ENCODE measurements at places on chromosomes 1 and 21.

DNA sequence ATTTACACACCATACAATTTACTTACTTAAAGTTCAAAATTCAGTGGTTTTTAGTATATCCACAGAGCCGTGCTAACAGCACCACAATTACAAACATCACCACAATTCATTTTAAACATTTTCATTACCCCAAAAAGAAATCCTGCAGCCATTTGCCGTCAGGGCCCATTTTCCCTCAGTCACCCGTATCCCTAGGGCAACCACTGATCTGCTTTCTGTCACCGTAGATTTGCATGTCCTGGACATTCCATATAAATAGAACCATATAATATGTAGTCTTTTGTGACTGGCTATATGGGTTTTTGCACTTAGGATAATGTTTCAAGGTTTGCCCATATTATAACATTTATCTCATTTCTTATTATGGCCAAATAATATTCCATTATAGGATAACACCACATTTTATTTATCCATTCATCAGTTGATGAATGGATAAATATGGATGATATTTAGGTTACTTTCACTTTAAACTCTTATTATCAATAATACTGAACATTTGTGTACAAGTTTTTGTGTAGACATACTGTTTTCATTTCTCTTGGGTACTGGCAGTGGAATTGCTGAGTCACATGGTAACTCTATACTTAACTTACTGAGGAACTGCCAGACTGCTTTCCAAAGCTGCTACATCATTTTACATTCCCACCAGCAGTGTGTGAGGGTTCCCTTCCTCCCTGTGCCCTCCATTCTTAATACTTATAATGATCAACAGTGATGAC, 68.9 kb downstream of the ST3GAL3 start:
- DNase-seq, result no peak

DNA sequence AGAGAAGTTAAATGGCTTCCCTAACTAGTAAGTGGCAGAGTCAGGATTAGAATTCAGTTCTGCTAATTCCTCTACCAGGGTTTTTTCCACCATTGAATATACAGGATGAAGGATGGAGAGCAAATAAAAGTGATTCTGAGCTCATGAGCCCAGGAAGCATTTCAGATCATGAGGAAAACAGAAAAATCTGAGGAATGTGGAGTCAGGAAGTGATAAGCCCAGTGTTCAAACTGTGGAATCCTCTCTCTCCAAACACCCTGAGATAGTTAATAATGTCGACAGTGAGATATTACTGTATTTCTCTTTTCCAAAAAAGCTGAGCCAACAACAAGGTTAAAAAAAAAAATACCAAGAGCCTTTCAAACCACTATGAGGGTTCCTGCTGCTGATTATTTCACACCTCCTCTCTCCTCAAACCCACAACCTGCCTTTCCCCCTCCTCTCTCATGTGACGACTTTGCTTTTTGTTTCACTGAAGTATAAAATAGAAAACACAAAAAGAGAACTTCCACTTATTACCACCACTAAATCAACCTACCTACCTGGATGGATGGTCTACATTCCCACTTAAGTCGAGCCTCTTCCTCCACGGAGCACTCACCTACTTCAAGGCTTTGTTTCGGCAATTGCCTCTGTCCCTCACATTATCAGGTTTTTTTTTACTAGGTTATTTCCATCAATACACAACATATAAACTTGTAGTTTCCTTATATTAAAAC, 8.9 kb downstream of the SLAMF1 start:
- DNase-seq, result peak; percentile 44

GRCh38 chr1:24005163-24005562, 25.0 kb upstream of the SRSF10 start:
- DNase-seq, result no peak

DNA sequence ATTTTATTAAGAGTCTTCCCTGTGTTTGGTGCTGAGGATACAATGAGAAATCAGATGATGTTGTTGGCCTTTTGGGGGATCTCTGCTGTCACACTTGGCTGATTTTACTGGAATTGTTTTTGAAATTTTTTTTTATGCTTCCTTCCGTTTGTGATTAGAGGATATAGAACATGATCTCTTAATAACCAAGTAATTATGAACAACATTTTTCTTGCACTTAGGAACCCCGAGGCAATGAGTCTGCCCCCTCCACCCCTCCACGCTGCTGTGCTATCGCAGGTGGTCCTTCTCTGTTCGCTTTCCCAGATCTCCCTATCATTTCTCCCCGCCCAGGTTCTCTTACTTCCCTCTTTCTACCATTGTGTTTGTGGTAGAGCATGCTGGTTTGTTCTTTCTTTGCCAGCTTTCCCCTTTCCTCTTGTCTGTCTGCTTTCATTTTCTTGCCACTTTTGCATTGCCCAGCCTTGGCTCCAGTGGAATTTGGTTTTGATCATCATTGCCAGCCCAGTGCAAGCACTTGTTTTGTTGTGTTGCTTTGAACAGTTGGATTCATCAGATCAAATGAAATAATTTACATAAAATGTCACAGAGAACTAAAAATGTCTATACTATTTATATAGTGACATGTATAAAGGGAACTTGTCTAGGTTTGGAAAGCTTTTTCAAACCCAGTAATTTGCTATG, 73.1 kb upstream of the SCCPDH start:
- DNase-seq, result no peak

GRCh38 chr1:206893380-206893779, 3.9 kb upstream of the IL24 start:
- DNase-seq, result no peak

- no peak for DNase-seq
Observed at GRCh38 chr1:115364046-115364779, 26.2 kb upstream of the NGF start.

DNA sequence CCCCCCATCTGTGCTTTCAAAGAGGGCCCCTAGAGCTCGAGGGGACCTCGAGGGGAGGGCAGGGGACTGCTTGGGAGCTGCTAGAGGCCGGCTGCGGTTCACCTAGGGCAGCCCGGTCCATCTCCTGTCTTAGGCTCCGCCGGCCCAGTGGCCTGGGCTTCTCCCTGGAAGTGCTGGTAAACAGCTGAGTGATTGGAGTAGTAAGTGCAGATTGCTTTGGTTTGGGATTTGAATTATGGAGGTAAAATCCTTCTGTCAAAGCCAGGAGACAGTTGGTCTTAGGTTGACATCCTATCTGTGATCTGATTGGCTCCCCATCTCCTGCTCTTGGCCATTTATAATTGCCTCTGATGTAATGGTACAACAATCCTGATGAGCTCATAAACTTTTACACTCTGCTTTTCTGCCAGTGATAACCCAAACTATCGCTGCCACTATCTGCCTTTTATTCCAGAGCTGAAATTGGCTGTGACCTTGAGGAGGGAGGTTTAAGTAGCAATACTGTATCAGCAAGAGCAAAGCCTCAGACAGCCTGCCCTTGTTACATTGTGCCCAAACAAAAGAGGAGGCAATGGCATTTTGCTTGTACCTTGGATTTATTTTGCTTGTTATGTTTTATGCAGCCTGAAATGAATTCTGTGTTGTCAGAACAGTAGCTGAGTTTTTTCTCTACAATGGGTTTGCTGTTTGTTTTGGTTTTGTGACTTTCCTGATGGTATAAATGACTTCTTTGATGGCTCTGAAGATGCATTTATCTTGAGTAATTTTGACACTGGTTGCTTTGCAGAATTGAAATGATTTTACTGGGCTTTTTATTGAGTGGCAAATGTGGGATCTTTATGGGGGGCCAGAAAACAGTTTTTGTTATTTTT, 2.4 kb downstream of the ARID1A start:
- no peak for DNase-seq

DNA sequence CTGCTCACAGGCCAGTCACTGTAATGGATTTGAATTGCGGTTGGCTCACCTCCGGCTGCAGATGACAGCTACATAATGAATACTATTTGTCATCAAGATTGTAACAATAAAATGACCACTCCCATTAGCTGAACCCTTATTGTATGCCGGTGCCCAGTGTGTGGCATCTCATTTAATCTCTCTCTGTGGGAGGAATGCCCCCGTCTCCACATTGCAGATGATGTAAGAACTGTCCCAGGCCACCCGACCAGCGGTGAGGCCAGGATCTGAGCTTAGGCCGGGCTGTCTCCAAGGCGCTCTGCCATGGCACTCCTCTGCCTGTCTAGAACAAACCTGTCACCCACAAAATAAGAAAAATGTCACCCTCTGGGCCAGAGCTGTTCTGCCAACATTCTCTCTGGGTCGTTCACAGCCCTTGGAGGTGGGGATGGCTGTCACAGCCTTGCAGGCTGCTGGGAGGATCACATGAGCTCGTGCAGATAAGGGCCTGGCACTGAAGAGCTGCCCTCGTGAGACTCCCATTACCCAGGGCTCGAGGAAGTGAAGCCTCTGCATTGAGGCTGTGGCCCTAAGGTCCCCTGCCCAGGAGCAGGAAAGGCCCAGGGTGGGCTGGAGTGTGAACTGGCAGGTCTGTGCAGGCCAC, 52.7 kb downstream of the ECE1 start:
- DNase-seq, result no peak

GRCh38 chr1:47709019-47709871, 271.4 kb downstream of the FOXD2 start:
- no peak for DNase-seq

DNA sequence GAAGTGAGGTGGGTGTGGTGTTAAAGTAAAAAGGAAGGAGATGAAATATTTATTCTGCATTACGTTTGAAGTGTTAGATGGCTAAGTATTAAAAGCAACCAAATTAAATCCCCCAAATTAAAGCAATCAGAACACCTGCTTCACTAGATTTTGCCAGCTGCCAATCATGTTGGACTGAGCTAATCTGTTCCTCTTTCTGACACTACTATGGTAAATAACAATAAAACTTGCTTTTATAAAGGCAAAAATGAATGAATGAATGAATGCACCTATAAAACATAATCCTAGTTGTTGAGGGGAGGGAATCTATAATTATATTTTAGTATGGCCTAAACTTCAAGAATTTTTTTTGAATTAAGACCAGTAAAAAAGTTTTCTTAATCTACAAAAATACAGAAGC, 51.0 kb downstream of the RAB3GAP2 start:
- no peak for DNase-seq

DNA sequence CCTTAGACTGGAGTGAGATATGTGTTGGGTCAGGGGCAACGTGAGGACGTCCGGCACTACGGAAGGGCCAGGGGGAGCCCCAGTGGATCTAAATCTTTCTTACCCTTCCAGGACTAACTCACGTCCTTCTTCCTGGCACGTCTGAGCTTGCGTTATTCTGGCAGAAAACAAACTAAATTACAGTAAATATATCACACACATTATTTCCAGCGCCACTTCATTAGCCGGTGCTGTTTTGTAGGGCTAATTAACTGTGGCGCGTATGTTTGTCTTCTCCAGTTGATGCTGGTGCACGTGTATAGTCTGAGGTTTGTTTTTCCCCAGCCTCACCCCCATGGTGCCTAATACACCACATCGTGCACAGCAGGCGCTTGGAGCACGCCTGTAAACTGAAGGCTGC, 59.2 kb downstream of the TLR5 start:
- no peak for DNase-seq

GRCh38 chr21:25904044-25904695, 169.4 kb downstream of the GABPA start:
- no peak for DNase-seq

- DNase-seq, result no peak
Observed at GRCh38 chr1:84377480-84378095, 20.7 kb upstream of the DNASE2B start.

GRCh38 chr21:26112975-26113374, 57.6 kb downstream of the APP start:
- no peak for DNase-seq

- no peak for DNase-seq
Observed at GRCh38 chr1:31769720-31770390, 5.7 kb upstream of the ADGRB2 start.

GRCh38 chr1:167991546-167991945, 54.7 kb upstream of the MPC2 start:
- no peak for DNase-seq

All from stimulated activated CD4-positive, alpha-beta T cell treated with anti-CD3 and anti-CD28 coated beads, Interleukin-2, amount 100 ng/mL, for 4 hours (primary cell).